ENCODE measurements at places on chromosomes 3 and 15. TPM values are rescaled to one million over a fixed set of nuclear protein-coding genes. Genes with fewer than 3 reads are reported as not detected.

GRCh38 chr3:196624907-196625306, 14.6 kb upstream of the NRROS start:
- H3K27me3 ChIP-seq, result no peaks in the 10 kb centered on the region
- peaks cover 7% of the 10 kb centered on the region for H3K4me1 ChIP-seq
- no peaks in the 10 kb centered on the region for H3K36me3 ChIP-seq
- H3K27ac ChIP-seq, result peak overlapping the region; percentile 73
- no peak overlapping the region for H3K4me3 ChIP-seq

DNA sequence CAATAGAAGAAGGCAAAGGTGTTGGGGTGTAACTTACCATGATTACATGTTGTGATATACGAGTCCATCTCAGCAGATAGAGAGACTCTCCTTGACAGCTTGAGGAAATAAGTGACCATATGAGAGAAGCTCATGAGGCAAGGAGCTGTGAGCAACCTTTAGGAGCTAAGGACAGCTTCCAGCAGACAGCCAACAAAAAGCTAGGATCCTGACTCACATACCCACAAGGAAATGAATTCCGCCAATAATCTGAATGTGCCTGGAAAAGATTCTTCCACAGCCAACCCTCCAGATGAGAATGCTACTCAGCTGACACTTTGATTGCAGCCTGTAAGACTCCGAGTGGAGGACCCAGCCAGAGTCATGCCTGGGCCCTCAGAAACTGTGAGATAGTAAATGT, 339.6 kb upstream of the TPRG1 start:
- H3K27ac ChIP-seq, result no peak overlapping the region
- no peaks in the 10 kb centered on the region for H3K27me3 ChIP-seq
- H3K4me1 ChIP-seq, result no peaks in the 10 kb centered on the region
- H3K36me3 ChIP-seq, result no peaks in the 10 kb centered on the region
- H3K4me3 ChIP-seq, result no peak overlapping the region

DNA sequence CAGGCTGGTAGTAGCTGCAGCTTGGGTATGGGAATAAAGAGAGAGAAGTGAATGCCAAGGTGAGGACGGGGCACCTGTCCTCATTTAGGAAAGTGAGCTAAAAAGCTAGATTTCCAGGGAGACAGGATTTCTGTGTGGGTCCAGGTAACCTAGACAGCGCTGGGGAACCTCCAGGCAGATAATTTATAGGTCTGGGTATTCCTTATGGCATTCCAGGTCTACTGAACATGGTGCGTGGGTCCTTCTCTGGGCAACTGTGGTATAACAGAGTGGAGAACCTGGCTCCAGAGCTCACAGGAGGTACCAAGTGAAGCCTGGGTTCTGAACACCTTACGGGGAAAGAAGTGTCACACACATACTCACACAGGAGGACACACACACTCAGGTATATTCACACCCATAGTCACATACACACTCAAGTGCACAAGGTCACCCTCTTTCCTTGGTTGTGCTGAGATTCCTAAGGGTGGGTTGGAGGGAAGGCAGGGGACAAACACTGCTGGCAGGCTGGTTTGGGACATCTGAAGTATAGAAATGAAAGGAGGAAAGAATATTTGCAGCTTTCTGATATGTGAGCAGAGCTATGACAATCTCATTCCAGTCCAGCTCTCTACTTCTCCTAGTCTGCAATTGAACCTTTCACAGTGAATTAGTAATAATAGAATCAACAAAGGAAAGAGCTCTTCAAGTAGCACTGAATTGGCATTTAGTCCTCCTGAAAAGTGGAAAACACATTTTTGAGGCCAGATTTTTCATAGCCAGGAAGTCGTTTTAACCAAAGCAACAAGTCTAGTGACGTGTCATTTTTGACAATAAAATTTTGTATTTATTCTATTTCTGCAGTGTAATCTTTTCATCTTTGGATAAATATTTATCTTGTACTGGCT, 37.4 kb upstream of the ITGA11 start:
- no peaks in the 10 kb centered on the region for H3K27me3 ChIP-seq
- no peak overlapping the region for H3K4me3 ChIP-seq
- H3K27ac ChIP-seq, result peak overlapping the region; percentile 58
- no peaks in the 10 kb centered on the region for H3K36me3 ChIP-seq

DNA sequence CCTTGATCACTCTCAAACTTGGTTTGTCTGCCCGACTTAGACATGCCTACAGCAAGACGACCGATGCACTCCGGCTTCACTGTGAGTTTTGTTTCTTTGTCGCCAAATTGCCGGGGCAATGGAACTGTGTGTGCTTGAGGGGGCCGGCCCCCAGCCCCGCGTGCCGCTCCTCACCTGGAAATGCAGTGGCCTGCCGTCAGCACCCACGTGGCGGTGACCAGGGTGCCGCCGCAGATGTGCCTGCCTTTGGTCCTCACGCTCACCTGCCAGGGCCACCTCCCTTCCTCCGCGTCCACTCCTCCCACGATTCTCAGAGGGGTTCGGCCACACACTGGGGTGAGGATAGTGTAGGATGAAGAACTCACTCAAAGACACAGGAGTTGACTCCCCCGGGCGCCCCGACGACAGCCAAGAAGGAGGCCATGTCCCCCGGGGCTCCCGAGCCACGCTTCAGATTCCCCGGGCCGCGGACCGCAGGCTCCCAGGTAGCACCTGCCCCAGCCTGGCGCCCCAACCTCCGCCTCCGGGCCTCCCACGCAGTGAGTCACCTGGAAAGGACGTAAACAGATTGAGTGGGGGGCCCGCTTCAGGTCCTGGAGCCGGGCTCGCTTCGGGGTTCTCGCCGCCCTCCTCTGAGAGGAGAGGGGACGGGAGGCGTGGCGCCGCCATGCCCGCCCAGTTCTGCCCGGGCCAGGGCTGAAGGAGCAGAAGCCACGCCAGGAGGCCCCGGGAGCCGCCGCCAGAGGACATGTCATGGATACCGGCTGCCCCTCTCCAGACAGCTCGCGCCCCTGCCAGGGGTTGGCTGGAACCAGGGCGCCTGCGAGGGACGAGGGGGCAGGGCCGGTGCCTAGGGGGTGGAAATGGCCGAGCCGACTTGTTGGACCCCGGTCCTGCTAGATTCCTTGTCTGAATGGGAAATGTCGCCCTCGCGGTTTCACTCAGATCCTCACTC, 29.6 kb downstream of the MYL3 start:
- H3K27me3 ChIP-seq, result no peaks in the 10 kb centered on the region
- no peak overlapping the region for H3K27ac ChIP-seq
- H3K36me3 ChIP-seq, result no peaks in the 10 kb centered on the region
- no peaks in the 10 kb centered on the region for H3K4me1 ChIP-seq
- no peak for DNase-seq
- no peak overlapping the region for H3K4me3 ChIP-seq

DNA sequence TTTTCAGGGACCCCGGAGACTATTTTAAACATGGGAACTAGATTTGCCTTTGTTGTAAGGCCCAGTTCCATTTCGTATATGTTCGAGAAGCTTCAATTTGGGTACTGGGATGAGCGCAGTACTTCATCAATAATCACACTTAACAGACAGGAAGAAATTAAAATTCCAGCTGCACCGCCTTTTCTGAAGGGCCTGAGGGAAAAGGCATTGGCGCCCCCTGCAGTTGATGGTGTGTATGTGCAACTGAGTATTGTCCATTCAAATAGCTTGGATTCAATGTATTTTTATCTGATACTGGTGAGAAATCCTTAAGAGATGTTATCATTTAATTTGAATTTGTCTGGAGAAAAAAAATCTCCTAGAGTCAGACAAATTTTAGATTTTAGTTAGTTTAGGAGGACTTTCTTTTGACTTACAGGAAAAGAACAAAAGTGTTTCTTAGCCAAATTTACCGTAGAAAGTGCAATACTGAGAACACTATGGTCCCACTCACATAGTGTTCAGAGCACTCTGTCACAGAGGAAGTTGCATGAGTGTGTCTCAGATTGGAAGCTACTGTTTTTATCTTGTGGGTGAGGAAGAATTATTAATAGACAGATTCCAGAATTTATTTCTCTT, 5.4 kb upstream of the ALDH1A2 start:
- H3K4me1 ChIP-seq, result peaks cover 8% of the 10 kb centered on the region
- peaks cover 37% of the 10 kb centered on the region for H3K27me3 ChIP-seq
- no peak overlapping the region for H3K27ac ChIP-seq
- no peak overlapping the region for H3K4me3 ChIP-seq
- no peaks in the 10 kb centered on the region for H3K36me3 ChIP-seq
- DNase-seq, result peak; percentile 72

The TRIM71 gene
- 2.2 TPM for total RNA-seq

DNA sequence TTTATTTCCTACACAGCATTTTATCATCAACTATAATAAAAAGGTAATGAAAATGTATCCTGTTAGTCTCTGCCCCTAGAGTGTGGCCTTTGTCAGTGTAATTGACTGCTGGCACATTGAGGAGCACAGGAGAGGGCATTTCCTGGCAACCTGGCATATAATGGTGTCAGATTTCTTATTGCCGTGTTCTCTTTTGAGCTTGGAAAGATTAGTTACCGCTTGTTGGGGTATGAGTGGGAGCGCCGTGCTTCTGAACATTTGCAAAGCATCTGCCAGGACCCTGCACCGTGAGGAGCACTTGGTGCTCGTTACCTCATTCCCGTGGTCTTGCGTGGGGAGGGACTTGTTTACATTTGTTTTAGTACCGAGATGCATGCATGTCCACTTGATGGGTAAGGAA, 124.4 kb downstream of the PTPRG start:
- no peaks in the 10 kb centered on the region for H3K27me3 ChIP-seq
- DNase-seq, result no peak
- no peak overlapping the region for H3K4me3 ChIP-seq
- no peak overlapping the region for H3K27ac ChIP-seq

DNA sequence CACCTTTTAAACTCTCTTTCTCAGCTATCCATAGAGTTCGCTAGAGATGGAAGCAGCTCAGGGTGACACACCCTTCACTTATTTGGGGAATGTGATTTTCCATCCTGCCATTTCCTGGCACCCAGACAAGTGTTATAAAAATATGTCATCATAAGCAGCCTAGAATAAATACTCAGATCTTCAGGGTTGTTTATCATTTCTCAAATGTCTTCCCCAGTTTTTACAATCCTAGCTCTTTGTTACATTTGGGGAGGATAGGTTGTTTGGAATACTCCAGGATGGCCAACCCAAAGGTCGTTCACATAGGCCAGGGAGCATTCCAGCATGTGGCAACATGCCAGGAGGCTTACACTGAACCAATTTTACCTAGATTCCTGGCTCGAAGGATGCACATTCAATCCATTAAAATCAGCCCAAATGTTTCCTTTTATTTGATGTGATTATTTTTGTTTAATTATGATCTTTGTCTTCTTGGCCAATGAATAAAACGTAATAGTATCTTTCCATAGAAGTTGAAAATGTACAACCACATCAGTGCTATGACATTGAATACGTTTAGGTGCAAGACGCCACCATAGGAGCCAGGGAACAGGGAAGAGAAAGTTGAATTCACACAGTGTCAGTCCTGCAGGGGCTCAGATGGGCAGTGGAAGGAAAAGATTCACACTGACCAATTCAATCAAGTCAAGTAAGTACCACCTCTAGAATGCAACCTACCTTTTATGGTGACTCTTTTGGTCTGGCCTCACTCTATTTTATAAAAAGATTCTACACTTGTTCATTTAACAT, 537.7 kb upstream of the MDFIC2 start:
- DNase-seq, result no peak
- no peak overlapping the region for H3K27ac ChIP-seq
- H3K4me1 ChIP-seq, result peaks cover 6% of the 10 kb centered on the region
- no peak overlapping the region for H3K4me3 ChIP-seq
- no peaks in the 10 kb centered on the region for H3K36me3 ChIP-seq

The HDGFL3 gene
- 40.3 TPM for total RNA-seq

- H3K27me3 ChIP-seq, result no peaks in the 10 kb centered on the region
- peaks cover 24% of the 10 kb centered on the region for H3K4me1 ChIP-seq
- no peak overlapping the region for H3K4me3 ChIP-seq
- no peak overlapping the region for H3K27ac ChIP-seq
Observed at GRCh38 chr3:183537295-183537730, 18.2 kb downstream of the KLHL6 start.

The PP2D1 gene
- not detected for total RNA-seq

GRCh38 chr3:29268651-29269050, 12.2 kb upstream of the RBMS3 start:
- no peak for DNase-seq
- H3K27ac ChIP-seq, result no peak overlapping the region
- H3K27me3 ChIP-seq, result no peaks in the 10 kb centered on the region
